Retinal pigment epithelial cell (primary cell): ENCODE measurements at places on chromosomes 6 and 20.
A peak's percentile ranks its signal among the peaks of the same experiment; 100 is the strongest.

GRCh38 chr6:46170357-46171289 is at the start of gene ENPP5:
Gene ENPP5, minus strand, starts transcription at chr6:46170980. Its CDS starts 2,718 bp downstream, at chr6:46168262.
- DNase-seq: peak; percentile 29

GRCh38 chr20:63458170-63459069 is 14.0 kb downstream of the KCNQ2 start:
- no peak for DNase-seq

- no peak for DNase-seq
Measured at GRCh38 chr6:31352310-31352682, 4.7 kb downstream of the HLA-B start.

- DNase-seq: no peak
Measured at GRCh38 chr6:23498013-23498412, 628.0 kb upstream of the NRSN1 start.

GRCh38 chr6:45054610-45055009 is 273.5 kb upstream of the RUNX2 start:
- DNase-seq: no peak

- DNase-seq: no peak
Measured at GRCh38 chr6:5082487-5083306, 2.4 kb upstream of the PPP1R3G start.

DNA sequence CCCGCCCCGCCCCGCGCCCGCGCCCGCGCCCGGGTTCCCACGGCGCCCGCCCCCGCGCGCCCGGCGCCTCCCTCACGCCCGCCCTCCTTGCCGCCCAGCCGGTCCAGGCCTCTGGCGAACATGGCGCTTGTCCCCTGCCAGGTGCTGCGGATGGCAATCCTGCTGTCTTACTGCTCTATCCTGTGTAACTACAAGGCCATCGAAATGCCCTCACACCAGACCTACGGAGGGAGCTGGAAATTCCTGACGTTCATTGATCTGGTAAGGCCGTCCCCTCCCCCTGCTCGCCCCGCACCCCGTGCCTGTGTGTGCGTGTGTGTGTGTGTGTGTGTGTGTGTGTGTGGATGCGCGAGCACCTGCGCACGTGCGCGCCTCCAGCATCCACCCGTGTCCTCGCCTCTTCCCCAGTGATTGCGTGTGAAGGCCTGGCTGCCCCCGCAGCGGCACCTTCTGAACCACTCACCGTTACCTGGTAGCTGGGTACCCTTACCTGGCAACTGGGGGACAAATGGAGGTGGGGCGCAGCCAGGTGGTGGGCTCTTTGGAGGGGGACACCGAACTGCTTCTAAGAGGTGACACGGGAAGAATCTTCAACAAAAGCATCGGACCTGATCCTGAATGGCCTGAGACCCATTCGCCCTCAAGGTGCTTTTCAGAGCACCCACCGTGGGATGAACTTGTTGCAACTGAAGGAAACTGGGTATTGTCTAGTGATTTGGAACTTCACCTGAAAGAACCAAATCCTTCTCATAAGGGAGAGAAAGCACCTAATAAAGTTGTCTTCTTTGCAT is at the start of gene AIG1:
Gene AIG1, plus strand, starts transcription at position 84 of the 791 bp plus-strand sequence. Its CDS starts 37 bp downstream, at position 121.
- no peak for DNase-seq

DNA sequence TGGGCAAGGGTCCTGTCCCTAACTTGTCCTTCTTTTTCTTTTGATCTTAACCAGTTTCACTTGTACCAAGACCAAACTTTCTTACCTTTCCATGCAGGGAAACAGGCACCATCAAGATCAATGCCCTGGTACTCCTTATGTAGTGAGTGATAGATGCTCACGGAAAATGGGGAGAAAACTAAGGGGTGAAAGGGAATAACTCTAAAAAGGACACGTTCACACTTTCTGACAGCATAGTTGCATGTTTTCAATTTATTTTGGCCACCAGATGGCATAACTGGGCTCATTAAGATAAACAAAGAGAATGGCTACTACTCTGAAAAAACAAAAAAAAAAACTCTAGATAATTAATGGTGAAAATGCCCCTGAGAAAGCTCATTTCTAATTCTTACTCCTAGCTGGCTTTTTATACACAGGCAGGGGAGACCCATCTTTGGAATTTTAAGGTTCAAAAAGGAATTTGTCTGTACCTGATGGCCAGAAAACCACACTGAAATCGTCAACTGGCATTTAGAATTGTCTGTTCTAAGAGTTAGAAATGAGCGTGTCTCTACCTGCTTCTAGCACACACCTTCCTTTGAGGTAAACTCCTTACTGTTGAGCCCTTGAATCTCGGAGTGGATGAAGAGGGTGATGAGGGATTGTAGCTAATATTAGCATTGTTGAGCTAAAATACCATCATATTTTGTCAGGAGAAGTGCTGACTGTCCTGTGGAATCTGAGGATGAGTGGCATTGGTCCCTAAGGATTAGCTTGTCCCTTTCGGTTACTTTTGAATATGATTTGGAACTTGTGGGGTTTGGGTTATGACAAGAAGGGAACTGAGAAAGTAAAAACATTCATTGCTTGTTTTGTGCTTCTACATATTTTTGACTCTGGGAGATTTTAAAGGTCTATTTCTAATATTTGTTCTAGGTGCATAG is 62.2 kb upstream of the DDR1 start:
- DNase-seq: no peak

GRCh38 chr6:49423817-49424216 is 39.2 kb downstream of the MMUT start:
- DNase-seq: no peak

DNA sequence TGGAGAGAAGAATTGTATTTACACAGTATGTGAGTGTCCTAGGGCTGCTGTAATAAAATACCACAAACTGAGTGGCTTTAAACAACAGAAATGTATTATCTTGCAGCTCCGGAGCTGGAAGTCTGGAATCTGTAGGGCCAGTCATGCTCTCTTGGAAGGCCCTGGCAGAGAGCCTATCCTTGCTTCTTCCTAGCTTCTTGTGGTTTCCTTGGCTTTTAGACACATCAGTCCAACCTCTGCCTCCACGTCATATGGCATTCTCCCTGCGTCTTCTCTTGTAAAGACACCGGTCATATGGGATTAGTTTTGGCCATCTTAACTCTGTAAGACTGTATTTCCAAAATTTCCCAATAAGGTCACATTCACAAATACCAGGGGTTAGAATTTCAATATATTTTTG is 10.8 kb downstream of the FNDC1 start:
- no peak for DNase-seq

- DNase-seq: no peak
Measured at GRCh38 chr20:53439046-53439445, 154.6 kb downstream of the ZNF217 start.

DNA sequence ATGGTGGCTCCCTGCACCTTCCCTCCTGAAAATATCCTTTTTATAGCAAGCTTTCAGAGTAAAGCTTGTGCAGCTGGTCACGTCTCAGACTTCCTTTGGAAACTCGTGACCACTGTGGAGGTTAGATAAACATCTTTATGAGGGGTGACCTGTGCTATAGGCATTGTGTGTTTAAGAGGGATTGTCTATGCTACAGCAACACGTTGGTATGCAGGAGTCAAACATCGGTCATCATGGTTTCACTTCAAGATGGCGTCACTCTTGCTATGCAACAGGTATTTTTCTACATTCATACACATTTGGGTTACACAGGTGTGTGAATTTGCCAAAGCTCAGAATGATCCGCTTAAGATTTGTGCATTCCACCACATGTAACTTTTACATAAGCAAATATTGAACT is 14.6 kb upstream of the BLCAP start:
- DNase-seq: no peak
